Upper lobe of right lung (tissue), 1 donor: ENCODE measurements at places on chromosomes 7 and 10. TPM values are rescaled to one million over a fixed set of nuclear protein-coding genes. Genes with fewer than 3 reads are reported as not detected.
A peak's percentile ranks its signal among the peaks of the same experiment; 100 is the strongest.

DNA sequence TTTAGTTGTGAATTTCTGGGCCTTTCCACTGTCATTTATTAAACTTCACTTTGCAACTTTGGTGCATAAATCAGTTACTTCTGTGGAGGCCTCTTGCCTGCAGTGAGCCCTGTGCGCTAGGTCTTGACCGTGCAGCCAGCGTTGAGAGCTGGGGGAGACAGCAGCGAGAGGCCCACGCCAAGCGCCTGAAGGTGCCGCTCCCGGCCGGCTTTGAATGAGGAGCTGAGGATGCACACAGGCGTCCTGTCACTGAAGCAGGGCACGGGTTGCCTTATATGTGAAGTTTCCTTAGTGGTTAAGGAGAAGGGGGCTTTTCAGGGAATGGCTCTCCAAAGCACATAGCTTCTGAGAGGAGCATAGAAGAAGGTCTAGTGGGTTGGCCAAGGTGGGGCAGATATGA is 70.9 kb upstream of the CCNY start:
- peaks cover 6% of the 10 kb centered on the region for H3K4me1 ChIP-seq
- H3K36me3 ChIP-seq: no peaks in the 10 kb centered on the region
- no peak overlapping the region for H3K4me3 ChIP-seq
- no peak for DNase-seq
- no peaks in the 10 kb centered on the region for H3K27me3 ChIP-seq

- H3K4me1 ChIP-seq: no peaks in the 10 kb centered on the region
- H3K27ac ChIP-seq: no peak overlapping the region
- no peaks in the 10 kb centered on the region for H3K36me3 ChIP-seq
- DNase-seq: no peak
- no peak overlapping the region for H3K4me3 ChIP-seq
Observed at GRCh38 chr10:12510984-12511383, 161.6 kb downstream of the CAMK1D start.

GRCh38 chr7:115293628-115294240 is 371.8 kb downstream of the MDFIC start:
- no peaks in the 10 kb centered on the region for H3K27me3 ChIP-seq
- no peak for DNase-seq
- H3K27ac ChIP-seq: no peak overlapping the region
- no peak overlapping the region for H3K4me3 ChIP-seq
- H3K36me3 ChIP-seq: no peaks in the 10 kb centered on the region
- no peaks in the 10 kb centered on the region for H3K4me1 ChIP-seq

DNA sequence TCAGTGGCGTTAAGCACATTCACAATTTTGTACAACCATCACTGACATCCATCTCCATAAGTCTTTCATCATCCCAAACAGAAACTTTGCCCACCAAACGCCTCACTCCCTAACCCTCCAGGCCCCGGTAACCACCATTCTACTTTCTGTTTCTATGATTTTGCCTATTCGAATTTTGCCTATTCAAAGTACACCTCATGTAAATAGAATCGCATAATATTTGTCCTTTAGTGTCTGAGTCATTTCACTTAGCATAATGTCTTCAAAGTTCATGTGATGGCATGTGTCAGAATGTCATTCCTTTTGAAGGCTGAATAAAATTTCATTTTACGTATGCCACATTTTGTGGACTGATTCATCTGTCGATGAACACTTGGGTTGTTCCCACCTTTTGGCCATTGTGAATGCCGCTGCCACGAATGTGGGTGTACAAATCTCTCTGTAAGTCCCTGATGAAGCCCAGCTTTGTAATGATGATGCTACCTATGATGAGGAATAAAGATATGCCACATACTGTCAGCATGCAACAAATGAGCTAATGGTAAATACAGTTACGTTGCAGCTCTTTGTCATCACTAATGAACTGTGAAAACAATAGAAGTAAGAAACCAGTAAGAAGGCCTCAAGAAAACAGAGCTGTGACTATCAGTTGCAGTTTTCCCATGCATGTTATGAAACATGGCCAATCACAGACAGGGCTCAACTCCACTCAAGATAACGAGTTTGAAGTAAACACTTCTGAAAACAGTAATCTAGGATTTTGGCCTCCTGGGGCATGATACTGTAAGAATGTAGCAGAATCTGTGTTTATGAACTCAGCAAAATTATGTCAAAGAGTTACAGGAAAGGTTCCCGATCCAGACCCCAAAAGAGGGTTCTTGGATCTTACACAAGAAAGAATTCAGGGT is 120.0 kb downstream of the ADAM12 start:
- H3K4me1 ChIP-seq: no peaks in the 10 kb centered on the region
- no peaks in the 10 kb centered on the region for H3K27me3 ChIP-seq
- H3K27ac ChIP-seq: no peak overlapping the region
- no peak overlapping the region for H3K4me3 ChIP-seq

GRCh38 chr7:40715053-40715430 is 580.2 kb downstream of the SUGCT start:
- no peaks in the 10 kb centered on the region for H3K27me3 ChIP-seq
- H3K36me3 ChIP-seq: no peaks in the 10 kb centered on the region
- no peaks in the 10 kb centered on the region for H3K4me1 ChIP-seq
- no peak overlapping the region for H3K4me3 ChIP-seq
- DNase-seq: no peak

DNA sequence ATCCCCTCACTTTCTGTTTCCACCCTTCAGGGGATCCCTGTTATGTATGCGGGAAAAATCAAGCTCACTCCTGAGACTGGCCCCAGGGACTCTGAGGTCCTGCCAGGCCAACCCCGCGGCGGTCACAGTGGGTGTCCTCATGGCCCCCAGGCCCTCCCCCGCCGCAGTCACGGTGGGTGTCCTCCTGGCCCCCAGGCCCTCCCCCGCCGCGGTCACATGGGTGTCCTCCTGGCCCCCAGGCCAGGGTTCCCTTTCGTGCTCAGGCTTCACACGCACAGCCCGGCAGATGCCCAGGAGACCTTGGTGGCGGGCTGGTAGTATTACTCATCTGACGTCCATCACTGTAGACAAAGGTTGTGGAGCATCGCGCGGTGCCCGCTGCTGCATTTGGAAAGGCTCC is 491.0 kb upstream of the FOXK1 start:
- H3K4me1 ChIP-seq: peaks cover 3% of the 10 kb centered on the region
- no peak overlapping the region for H3K27ac ChIP-seq
- no peak overlapping the region for H3K4me3 ChIP-seq
- H3K27me3 ChIP-seq: no peaks in the 10 kb centered on the region
- no peak for DNase-seq

GRCh38 chr7:20507157-20507556 is 108.3 kb upstream of the ABCB5 start:
- H3K27me3 ChIP-seq: no peaks in the 10 kb centered on the region
- no peak for DNase-seq
- H3K36me3 ChIP-seq: no peaks in the 10 kb centered on the region
- no peak overlapping the region for H3K4me3 ChIP-seq

GRCh38 chr7:41925946-41926345 is 223.1 kb upstream of the INHBA start:
- no peak overlapping the region for H3K4me3 ChIP-seq
- H3K4me1 ChIP-seq: no peaks in the 10 kb centered on the region
- H3K36me3 ChIP-seq: no peaks in the 10 kb centered on the region
- DNase-seq: no peak

- H3K36me3 ChIP-seq: no peaks in the 10 kb centered on the region
- no peak overlapping the region for H3K4me3 ChIP-seq
- H3K27ac ChIP-seq: no peak overlapping the region
- no peak for DNase-seq
- H3K4me1 ChIP-seq: peaks cover 12% of the 10 kb centered on the region
- H3K27me3 ChIP-seq: peaks cover 14% of the 10 kb centered on the region
Observed at GRCh38 chr10:114408112-114408967, 4.0 kb upstream of the AFAP1L2 start.

DNA sequence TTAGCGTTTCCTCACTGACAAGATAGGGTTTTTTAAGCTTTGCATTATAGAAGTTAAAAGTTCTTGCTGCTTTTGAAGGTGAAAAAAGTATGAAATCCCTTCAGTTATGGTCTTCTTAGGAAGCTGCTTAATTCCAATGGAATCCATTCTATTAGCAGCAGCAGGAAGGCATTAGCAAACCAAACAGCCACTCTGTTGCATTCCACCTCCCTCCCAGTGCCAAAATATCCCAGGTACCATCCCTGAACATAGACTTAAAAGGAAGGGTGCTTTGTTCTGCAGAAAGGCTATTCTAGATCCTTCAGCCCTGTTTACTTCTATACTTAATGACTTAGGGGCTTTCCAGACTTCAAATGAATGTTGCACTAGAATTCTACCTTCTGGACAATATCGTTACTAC is 23.8 kb downstream of the ENO4 start:
- H3K36me3 ChIP-seq: no peaks in the 10 kb centered on the region
- DNase-seq: no peak
- H3K27ac ChIP-seq: no peak overlapping the region
- no peaks in the 10 kb centered on the region for H3K4me1 ChIP-seq
- peaks cover 7% of the 10 kb centered on the region for H3K27me3 ChIP-seq

DNA sequence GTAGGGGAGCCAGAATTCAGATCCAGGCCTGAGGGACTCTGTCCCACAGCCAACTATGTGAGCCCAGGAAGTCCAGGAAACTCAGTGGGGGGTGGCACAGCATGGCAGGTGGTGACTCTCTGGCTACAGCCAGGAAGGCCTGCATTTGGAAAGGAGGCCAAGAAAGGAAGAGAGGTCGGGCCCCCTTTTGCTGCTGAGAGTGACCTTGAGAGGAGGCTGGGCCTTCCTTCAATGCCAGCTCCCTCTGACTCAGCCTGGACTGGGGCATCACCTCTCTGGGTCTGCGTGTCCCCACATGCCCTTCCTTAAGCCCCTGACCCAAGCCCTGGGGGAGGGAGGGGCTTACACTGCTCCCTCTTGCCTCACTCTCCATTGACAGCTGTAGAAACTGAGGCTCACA is 6.4 kb upstream of the MYL10 start:
- no peaks in the 10 kb centered on the region for H3K4me1 ChIP-seq
- no peaks in the 10 kb centered on the region for H3K27me3 ChIP-seq
- no peak overlapping the region for H3K27ac ChIP-seq
- DNase-seq: no peak

- no peaks in the 10 kb centered on the region for H3K4me1 ChIP-seq
- H3K36me3 ChIP-seq: no peaks in the 10 kb centered on the region
- H3K27me3 ChIP-seq: peaks cover 12% of the 10 kb centered on the region
- peak overlapping the region; percentile 20 for H3K27ac ChIP-seq
Observed at GRCh38 chr7:157278791-157279724, 57.7 kb upstream of the DNAJB6 start.

DNA sequence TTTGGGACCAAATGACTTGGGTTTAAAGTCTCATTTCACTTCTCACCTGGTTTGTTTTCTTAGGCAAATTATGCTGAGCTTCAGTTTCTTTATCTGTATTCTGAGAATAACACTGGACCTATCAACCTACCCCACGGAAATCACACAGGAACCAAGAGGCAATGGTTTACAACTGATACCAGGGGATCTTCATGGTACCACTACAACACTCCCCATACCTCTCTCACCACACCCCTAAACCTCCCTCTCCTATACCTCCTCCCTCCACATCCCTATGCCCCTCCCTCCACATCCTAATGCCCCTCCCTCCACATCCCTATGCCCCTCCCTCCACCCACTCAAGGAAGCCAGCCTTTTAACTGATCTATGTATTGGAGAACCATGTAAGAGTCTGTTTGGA is 9.9 kb downstream of the FAM204A start:
- H3K27ac ChIP-seq: no peak overlapping the region
- no peak for DNase-seq

GRCh38 chr10:119222966-119223386 is 15.6 kb downstream of the GRK5 start:
- no peak overlapping the region for H3K4me3 ChIP-seq
- H3K27me3 ChIP-seq: no peaks in the 10 kb centered on the region
- H3K4me1 ChIP-seq: peaks cover 67% of the 10 kb centered on the region

DNA sequence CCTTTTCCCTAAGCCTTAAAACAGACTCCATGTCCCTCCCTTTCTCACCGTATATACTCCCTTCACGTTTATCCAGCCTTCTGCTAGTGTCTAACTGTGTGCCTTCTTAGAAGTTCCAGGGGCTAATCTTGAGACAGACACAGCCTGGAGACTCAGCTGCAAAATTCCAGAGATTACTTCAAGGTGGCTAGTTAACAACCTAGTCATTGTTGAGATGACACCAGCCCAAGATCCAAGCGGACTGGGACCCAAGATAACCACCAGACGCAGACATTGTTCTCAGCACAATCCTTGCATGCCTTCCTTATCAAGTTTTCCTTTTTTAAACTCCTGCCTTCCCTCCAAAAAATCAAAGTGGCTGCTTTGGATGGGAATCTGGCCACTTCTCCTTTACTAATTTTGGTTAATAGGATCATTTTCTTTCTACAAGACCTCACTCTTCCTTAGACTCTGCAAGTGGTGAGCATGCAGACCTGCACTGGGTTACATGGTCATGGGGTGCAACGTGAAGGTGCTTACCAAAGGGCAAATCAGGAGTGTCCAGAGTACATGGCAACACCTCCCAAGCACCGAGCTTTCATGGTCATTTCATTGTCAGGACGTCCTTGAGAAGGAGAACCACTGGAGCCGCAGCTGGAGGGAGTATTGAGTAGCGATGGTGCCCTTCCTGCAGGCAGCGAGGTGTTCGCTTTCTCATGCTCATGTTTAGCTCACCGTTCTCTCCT is 69.7 kb downstream of the ANLN start:
- no peaks in the 10 kb centered on the region for H3K27me3 ChIP-seq
- no peak overlapping the region for H3K4me3 ChIP-seq

DNA sequence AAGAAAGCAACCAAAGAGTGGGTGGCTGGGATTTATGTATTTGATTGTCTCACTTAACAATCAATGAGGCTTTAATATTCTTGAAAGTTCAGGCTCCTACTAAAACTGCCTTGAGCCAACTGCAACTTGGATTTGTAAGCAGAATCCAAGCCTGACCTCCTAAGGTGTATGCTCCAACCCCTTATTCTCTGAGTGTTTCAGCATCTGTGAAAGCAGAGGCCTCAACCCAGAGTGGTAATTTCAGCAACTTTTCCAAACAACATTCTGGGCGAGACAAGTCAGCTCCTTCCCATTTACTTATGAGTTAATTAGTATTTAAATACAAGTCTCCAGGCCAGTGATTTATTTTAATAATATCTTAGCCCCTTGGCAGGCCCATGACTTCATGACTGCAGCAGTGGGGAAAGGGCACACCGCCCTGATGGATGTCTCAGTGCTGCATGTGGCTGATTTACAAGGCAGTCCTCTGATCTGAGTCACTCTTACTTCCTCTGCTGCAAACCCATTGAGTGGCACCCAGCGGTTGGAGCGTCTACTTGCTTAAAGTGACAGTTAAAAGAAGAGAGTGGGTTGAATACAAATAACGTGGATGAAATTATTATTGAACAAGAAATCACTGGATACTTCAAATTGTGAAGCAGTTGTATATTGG is 209.1 kb downstream of the TRIL start:
- no peaks in the 10 kb centered on the region for H3K36me3 ChIP-seq
- no peaks in the 10 kb centered on the region for H3K4me1 ChIP-seq
- no peaks in the 10 kb centered on the region for H3K27me3 ChIP-seq
- H3K27ac ChIP-seq: no peak overlapping the region

LDB3 gene
- total RNA-seq: 2.5 TPM

KIAA1217 gene
- 23.5 TPM for total RNA-seq

LAMB4 gene
- total RNA-seq: not detected

FANK1 gene
- 2.6 TPM for total RNA-seq

CTTNBP2 gene
- 6.3 TPM for total RNA-seq

GATA3 gene
- total RNA-seq: 3.2 TPM

TBX20 gene
- not detected for total RNA-seq

NCF1 gene
- 32.8 TPM for total RNA-seq

ASZ1 gene
- not detected for total RNA-seq
